ENCODE measurements at places on chromosomes 7 and 10. TPM values are rescaled to one million over a fixed set of nuclear protein-coding genes. Genes with fewer than 3 reads are reported as not detected.

Gene CALHM3
- total RNA-seq, result 0.45 TPM

Gene MUC3A
- total RNA-seq, result 12.4 TPM

Gene SFMBT2
- 14.9 TPM for total RNA-seq

Gene CALN1
- not detected for total RNA-seq

Gene ZNF488
- total RNA-seq, result 15.0 TPM

Gene PDZD7
- total RNA-seq, result 0.71 TPM

Gene NPFFR1
- 0.01 TPM for total RNA-seq

Gene SVIL
- 23.9 TPM for total RNA-seq

Gene PPP1R17
- total RNA-seq, result not detected

Gene JCAD
- 9.6 TPM for total RNA-seq

Gene HOXA5
- 6.2 TPM for total RNA-seq

Gene DPP6
- not detected for total RNA-seq

Gene TAS2R4
- 0.33 TPM for total RNA-seq

Gene ZNF786
- total RNA-seq, result 5.9 TPM

Gene NYAP1
- total RNA-seq, result 1.1 TPM

Gene SPDYE11
- total RNA-seq, result not detected

Gene PLXDC2
- total RNA-seq, result 0.06 TPM

Gene RNF32
- total RNA-seq, result 1.2 TPM

Gene LIPK
- not detected for total RNA-seq

Gene CNNM1
- total RNA-seq, result 19.0 TPM

Gene PDE1C
- 7.1 TPM for total RNA-seq

All from A549 treated with DMSO at 1 μM for 4 hours (cell line).